Activated CD8-positive, alpha-beta memory T cell treated with anti-CD3 and anti-CD28 coated beads for 1 hour (primary cell): ENCODE measurements at places on chromosomes 2 and 18.
A peak's percentile ranks its signal among the peaks of the same experiment; 100 is the strongest.

GRCh38 chr2:195447323-195447975 is 209.6 kb upstream of the SLC39A10 start:
- no peak for DNase-seq

DNA sequence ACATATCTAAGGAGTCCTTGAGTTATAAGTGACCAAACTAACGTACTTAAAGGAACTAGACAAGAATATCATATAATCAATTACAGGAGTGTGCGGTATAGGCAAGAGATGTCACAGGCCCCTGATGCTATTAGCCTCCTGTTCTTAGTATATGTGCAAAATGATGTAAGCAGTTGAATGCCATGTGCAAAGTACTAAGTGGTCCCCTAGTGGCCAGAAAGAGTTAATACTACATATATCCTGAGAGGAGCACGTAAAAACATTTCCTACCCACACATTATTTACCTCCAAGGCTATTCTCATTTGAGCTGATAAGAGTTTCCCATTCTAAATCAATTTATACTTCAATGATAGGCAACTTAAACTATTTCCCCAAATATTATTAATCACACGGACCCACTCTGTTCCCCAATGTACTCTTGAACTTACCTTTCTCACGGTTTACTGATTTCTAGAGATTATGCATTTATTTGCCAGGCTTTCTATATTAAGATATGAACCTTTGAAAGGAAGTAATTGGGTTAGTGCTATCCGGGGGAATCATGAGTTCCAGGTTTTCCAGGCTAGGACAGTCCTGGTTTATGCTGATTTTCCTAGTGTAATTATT is 158.0 kb upstream of the KLHL14 start:
- no peak for DNase-seq

DNA sequence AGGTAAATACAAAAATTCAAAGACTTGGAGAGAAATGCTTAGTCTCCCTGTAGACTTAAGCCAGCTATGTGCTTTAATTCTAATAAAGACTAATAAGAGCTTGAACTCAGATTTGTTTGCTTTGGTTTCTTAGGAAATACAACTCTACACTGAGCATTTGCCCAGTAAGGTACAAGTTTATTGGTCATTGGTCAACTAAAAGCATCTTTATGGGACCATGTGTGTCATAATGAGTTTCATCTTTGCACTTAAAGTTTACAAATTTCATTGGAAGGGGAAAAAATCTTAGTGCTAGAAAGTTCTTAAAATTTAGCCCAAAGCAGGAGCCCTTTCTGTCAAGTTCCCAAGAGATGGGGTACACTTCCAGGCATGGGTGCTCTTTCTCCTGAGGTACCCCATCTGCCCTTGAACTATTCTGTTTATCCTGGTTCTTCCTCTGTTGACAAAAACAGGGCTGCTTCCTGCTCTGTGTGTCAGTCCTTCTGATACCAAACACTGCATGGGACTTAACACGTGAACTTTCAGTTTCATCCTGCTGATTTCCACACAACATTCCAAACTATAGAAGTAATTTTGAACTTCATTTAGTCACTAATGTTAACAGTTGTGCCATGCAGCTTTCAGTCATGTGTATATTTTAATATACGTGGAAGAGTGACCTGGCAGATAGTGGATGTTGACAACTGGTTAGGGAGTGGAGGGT is 200.2 kb downstream of the TPGS2 start:
- no peak for DNase-seq

DNA sequence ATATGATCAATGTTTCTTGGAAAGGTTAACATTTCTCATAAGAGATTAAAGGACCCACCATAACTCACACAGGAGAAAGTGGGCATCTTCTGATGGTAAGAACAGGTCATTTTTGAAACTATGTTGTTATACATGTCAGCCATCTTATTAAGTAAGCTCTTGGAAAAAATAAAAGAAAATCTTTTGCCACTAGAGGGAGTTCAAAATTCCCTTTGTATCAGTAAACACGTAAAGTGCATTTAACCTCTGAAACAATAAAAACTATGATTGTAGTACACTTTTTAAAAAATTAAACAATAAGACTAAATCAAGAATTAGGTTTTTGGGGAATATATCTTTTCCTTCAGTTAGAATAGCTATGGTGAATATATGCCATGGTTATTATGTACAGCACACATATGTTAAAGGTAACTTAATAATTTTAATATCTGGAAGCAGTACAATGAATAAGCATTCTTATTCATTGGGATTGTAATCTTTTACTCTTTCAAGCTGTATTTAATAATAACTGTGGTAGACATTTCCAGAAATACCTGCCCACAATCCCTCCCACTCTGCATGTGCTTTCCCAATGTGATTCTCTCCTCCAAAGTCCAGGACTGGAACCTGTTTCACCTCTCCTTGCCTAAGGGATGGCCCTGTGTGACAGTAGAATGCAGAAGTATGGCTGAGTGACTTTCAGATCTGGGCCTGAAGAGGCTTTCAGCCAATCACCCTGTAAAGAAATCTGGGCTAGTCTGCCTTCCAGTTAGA is 64.2 kb downstream of the RBMS1 start:
- no peak for DNase-seq

GRCh38 chr18:37434161-37434860 is 131.3 kb downstream of the CELF4 start:
- no peak for DNase-seq

- DNase-seq: no peak
Observed at GRCh38 chr2:19357402-19358241, 801 bp downstream of the OSR1 start.

DNA sequence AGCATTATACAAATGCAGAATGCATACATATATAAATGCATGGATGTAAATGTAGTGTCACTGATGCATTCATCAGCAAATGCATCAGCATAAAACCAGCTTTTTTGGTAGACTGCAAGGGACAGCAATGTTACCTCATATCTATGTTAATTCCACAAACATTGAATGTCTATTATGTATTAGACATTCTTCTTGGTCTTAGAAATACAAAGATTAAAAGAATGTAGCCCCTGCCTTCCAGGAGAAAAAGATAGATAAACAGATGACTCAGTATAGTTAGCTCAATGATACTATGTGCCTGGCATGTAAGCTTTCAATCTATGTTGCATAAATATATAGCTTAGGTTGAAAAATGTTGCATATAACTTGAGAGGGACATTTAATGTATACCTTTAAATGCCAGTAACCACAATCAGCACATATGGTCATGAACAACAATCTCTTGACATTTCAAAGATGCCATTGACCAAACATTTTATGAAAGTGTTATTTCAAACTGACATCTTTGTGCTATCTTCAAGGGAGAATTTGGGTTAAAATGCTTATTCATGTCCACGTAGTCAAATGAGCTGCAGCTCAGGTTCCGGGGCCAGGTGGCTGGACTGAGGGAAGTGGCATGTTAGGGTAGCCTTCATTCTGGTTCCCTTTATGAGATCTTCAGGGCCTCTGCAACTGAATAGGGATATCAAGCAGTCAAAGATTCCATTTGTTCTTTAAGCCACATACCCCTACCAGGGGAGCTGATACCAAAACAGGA is 45.2 kb upstream of the GCG start:
- DNase-seq: no peak

GRCh38 chr2:42267530-42267929 is 93.5 kb downstream of the COX7A2L start:
- no peak for DNase-seq

DNA sequence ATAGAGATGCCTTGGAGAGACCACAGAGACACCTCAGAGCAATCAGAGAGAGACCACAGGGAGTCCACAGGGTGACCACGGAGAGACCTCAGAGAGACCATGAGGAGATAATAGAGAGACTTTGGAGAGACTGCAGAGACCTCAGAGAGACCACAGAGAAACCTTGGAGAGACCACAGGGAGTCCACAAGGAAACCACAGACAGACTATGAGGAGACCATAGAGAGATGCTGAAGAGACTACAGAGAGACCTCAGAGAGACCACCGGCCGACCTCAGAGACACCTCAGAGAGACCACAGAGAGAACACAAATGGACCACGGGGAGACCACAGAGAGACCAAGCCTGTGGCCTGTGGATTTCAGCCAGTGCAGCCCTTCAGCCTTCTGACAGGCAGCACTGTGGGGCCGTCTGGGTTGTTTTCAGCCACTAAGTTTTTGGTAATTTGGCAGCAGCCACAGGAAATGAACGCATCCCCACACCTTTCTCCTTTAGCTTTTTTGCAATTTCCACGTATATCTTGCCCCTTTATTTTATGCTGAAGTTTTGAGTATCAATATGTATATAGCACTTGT is 11.4 kb upstream of the TMEM18 start:
- DNase-seq: no peak

GRCh38 chr2:216017365-216017764 is 4.0 kb upstream of the MREG start:
- no peak for DNase-seq

DNA sequence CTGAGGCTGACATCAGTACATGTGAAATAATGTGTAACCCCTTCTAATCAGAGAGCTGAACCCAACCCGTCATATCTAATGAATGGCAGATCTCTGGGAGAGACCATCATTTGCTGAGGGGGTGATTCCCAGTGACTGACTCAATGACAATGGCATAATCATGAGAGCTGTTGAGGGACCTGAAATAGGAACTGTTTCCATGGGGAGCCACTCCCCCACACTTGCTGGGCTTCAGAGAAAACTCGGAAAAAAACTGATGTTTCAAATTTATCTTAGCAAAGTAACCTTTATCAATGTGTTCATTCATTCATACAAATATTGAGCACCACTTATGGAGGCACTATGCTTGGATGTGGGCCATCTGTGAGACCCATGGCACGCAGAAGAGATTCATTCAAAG is 93.4 kb upstream of the ZBTB14 start:
- DNase-seq: no peak

DNA sequence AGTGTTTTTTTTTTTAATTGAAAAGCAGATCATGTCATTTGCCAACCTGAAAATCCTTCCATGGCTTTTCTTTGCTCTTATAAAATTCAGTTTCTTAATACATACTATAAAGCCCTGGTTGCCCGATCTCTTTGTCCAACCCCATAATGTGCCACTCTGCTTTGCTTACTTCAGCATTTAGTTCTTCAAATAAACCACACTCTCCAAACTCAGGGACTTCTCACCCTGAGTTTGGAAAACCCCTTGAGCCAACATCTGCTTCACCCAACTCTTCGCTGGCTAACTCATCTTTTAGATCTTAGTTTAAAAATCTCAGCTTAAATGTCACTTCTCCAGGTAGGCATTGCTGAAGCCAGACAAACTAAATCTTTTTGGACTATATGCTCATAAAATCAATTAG is 1.3 kb upstream of the STAT1 start:
- no peak for DNase-seq

DNA sequence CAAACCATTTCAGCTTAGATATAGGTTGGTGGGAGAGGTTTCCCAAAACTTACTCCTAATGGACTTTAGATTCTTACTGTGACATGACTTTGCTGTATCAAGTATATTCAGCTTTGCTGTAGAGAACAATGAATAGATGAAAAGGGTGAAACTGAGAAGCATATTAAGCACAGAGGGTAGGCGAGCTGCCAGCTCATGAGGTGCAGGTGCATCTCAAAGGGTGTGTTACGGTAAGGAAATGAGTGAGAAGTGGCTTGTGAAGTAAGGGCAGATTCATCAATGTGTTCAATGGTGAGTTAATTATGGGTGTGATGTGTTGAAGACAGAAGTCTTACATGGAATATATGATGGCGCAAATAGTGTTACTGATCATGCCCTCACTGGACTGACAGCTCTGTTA is 49.3 kb downstream of the CD8B2 start:
- no peak for DNase-seq

DNA sequence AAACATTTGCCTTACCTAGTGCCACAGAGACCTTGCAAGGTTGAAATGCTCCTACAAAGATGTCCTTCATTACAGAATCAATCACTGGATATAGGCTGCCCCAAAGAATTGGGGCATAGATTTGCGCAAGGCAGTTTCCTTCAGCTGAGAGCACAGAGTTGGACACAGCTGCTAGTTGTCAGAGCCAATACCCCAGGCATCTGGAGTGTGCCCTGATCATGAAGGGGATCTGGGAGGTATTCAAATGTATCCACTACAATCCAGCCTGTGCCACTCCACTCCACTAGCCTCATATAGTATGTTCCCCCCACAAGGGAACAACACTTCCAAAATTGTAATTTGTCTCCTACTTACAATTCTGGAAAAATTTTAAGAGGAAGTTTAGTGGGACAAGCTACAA is 62.3 kb upstream of the ITPRID2 start:
- DNase-seq: no peak

DNA sequence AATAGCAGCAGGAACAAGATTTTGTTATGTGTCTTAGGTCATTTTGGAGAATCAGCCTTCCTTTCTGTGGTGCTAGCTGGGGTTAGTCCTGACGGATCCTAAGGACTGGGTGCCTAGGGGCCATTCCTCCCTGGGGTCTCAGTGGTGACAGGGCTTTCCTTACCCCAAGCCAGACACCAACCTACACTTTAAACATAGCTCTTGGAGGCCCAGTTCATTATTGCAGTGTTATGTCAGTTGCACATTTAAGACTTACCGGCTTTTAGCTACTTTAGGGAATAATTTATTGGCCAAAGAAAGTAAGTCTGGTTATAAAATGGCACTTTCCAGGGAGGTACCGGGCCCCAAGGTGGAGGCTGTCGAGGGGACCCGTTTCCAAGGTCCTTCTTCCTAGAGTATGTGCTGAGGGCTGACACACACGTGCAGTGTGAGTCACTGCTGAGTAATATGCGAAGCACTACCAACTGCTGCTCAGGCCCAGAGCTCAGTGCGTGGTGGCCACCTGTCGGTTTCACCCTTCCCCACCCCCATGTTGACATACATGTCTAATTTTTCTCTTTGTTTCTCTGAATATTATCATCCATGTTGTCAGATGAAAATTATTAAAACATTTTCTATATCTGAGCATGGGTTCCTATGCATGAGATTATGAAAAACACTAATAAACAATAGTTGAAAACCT is 37.0 kb upstream of the GRHL1 start:
- DNase-seq: no peak

DNA sequence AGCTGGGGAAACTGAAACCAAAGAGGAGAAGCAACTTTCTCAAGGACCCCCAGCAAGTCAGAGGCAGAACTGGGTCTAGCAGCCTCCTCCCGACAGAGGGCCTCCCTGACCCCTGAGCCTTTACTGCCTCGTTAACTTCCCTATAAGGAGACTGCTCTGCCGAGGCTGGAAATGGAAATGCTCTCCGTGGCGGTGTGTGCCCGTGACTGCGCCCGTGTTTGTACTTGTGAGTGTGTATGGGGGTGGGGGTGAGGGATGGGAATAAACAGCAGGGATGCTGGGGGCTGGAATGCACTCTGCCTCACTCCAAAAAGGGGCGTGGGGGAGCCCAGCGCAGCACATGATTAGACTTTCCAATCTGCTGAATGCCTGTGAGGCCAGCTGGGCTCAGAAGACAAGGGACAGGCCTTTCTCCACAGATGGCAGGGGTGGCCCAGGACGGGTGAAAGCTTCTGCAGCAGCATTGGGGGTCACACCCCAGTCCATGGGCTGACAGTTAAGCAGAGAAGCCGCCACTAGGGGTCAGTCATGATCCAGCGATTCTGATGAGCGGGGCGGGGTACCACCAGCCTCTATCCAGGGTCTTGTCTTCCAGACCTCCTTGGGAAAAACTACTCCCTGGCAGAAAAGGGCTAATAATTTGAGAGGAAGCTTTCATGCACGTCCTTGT is 26.8 kb downstream of the MPHOSPH10 start:
- DNase-seq: peak; percentile 33
